ENCODE measurements at places on chromosomes 16 and 17.

DNA sequence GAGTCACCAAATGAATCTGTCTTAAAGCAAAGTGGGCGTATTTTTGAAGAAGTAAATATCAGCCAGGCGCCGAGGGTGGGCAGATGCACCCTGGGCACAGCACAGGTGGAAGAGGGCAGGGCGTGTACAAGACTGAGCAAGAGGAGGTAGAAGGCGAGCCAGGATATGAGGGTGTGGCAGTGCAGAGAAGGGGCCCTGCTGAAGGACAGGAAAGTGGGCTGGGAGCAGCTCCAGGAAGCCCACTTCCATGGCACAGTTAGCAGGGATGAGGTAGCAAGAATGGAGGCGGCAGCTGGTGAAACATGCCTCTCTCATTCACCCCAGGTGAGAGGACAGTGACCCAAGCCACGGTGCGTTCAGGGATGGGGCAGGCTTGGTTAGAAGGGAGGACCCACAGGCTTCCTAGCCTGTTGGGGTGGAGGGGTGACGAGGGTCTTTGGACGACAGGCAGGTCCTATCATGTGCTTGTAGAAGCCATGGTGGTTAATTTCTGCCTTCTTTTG, 149.3 kb downstream of the CLEC16A start:
- DNase-seq: no peak

DNA sequence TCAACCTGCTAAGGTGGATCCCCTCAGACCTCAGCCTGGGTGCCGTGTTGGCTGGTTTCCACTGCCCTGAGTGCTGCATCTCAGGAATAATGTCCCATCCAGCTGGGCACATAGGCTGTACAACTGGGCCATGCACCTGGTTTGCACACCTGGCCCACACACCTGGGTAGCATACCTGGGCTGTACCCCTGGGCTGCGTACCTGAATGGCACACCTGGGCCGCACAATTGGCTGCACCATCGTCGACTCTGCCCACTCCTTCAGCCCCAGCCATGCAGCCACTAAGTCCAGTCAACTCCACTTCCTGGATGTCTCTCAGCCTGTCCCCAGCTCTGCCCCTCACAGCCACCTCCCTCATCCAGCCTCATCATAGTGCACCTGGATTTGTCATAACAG, 7.9 kb downstream of the SLC5A10 start:
- no peak for DNase-seq

GRCh38 chr16:9134739-9135138, 43.3 kb downstream of the HAPSTR1 start:
- DNase-seq: peak; percentile 21

- no peak for DNase-seq
Observed at GRCh38 chr17:17325228-17325627, 22.1 kb downstream of the NT5M start.

DNA sequence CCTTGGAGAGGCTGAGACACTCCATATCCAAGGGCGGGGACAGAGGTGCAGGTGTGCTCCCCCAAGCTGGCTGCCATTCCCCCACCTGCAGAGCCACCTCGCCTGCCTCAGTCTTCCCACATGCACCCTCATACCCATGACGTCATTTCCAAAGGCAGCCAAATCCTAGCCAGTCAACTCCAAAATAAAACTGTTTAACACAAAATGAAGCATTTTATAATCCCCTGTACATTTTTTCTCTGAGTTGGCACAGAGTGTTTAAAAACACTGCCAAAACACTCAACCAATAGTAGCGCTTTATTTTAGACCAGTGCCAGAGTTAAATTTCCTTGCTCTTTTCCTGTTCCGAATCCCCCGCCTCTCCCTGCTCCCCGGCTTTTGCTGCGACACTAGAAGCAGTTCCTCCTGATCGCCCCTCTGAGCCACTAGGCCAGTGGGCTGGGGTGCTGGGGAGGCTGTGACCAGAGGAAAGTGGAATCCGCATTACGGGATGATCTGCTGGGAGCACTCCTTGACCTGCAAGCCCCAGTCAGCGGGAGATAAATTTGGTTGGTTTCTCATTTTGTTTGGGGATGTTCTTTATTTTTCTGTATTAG, 139.5 kb downstream of the ZNF423 start:
- no peak for DNase-seq
